ENCODE measurements at places on chromosomes 12 and 14.
A peak's percentile ranks its signal among the peaks of the same experiment; 100 is the strongest.

DNA sequence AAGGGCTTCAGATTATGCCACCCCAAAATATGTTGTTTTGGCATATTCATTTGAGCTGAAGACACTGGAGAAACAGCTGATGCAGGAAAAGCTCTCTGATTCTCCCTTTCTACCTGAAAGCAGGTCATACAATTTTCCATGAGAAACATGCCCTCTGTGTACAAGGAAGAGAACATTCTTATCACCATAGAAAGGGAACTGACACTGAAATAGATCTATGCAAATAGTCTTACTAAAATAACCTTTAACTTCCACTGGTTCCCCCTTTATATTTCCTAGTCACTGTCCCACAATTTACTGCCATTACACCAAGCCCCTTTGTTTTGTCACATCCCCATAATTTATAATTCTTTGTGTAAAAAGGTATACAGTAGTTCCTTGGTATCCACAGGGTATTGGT is 9.6 kb upstream of the PHC1 start:
- no peak for ATAC-seq

GRCh38 chr14:94680862-94681288 is 68.7 kb downstream of the SERPINA3 start:
- ATAC-seq, result no peak

DNA sequence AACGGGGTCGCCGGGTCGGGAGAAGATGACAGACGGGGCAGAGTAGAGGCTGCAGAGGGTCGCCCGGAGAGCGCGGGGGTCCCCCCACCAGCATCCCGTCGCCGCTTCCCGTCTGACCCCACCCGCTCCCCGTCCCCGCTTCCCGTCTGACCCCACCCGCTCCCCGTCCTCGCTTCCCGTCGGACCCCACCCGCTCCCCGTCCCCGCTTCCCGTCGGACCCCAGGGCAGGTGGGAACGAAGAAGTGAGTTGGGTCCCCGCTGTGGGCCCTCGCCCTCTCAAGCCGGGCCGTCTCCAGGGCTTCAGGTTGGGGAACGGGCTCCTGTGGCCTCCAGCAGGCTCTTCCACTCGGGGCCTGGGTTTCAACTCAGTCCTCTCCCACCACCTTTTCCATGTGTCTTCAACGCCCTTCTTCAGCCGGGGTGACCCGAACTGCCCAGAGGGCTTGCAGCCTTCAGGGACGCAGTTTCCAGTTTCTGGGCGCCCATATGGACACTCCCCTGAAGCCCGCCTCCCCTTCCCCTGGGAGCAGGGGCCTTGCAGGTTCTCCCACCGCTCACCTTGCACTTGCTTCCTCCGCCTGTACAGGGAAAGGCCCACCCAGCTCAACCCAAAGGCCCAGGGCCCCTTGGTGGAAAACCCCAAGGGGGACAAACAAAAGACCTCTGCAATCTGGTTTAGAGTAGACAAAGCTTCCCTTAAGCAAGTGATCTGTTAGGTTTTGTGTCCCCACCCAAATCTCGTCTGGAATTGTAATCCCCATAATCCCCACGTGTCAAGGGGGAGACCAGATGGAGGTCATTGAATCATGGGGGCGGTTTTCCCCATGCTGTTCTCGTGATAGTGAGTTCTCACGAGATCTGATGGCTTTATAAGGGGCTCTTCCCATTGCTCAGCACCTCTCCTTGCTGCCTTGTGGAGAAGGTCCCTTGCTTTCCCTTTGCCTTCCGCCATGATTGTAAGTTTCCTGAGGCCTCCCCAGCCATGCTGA is 66.5 kb downstream of the TNFAIP2 start:
- no peak for ATAC-seq

- ATAC-seq, result no peak
These were observed 1042.2 kb downstream of the BCL11B start for GRCh38 chr14:98229656-98230366.

DNA sequence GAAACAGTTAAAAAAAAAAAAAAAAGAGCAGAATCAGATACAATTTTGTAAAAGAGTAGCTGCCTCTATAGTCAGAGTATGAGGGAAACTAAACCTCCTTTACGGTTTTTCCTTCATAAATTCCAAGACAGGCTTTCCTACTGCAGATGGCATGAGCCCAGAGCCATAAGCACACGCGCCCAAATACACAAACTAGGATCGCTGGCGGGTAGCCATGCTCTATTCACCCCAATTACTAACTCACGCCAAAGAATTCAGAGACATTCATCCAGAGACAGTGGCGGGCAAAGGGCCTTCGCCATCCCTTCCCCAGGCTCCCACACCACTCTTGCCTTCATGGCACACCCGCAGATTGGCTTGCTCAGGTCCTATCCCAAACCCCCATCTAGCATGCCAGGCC is 48.2 kb downstream of the MOK start:
- no peak for ATAC-seq

DNA sequence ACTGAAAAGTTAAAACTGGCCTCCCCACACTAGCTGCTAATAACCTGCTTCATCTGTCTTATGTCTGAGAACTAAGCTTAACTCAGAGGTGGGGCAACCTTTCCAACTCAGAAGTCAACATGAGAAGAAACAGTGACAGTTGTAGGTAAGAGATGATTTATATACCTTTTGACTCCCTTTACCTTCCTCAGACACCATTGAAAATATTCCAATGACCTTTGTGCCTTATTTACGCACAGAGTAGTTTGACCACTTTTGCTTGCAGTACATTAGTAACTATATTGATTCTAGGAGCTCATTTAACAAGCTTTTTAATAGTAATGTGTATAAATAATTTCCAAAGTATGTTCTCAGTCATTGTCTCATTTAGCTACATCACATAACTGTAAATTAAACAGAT is 77.6 kb downstream of the ALX1 start:
- no peak for ATAC-seq

DNA sequence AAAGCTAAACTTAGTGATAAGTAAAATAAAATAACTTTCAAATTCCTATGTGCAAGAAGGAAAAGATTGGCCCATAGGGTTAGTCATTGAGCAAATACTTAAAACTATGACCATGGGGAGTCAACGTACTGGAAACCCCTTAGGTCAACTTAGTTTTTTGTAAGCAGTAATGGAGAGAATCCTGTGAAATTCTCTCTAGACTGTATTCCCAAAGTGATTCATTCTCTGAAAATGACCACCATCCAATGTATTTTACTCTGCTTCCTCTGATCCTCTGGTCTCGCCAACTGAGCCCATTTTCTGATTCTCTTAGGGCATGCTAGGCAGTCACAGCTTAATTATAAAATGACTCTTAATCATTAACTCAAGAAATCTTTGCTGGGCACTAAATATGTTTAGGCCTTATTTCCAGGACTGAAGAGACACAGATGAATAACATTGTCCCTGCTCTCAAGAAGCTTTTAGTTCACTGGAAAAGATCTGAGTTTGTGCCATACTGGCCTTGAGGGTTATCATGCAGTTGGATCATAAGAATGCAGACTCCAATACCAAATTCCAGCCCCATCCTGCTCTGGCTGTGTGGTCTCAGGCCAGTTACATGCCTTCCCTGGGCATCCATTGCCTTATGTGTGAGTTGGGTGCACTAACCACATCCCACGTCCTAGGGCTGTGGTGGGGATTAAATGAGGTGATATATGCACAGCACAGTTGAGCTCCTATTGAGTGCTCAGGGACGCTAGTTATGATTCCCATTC is 732.4 kb downstream of the AACS start:
- no peak for ATAC-seq

DNA sequence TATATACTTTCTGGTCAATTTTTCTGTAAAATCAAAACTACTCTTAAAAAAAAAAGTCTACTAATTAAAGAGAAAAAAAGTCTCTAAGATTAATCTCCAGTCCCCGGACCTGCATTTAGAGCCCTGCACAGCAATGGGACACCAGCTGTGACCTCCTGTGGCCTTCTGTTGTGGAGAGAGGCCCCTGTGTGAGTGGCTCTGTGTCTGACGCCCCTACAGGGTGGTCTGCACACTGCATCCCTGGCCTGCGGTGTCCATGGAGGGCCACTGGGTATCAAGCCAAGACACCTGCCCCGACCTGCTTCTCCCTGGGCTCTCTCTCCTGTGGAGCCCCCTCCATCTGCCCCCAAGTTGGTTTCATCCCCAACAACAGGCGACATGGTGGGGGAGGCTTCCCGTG is 248.0 kb upstream of the DIO3 start:
- no peak for ATAC-seq

DNA sequence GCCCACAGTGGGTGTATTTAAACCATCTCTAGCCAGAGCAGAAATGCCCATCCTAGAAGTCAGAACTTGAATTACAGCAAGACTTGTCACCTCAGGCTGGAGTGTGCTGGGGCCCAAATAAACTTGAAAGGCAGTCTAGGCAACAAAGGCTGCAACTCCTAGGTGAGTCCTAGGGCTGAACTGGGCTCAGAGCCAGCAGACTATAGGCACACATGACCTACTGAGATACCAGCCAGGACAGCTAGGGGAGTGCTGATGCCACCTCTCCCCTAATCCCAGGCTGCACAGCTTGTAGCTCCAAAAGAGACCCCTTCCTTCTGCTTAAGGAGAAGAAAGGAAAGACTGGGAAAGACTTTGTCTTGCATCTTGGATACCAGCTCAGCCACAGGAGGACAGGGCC is 106.0 kb downstream of the TXNDC16 start:
- ATAC-seq, result no peak

DNA sequence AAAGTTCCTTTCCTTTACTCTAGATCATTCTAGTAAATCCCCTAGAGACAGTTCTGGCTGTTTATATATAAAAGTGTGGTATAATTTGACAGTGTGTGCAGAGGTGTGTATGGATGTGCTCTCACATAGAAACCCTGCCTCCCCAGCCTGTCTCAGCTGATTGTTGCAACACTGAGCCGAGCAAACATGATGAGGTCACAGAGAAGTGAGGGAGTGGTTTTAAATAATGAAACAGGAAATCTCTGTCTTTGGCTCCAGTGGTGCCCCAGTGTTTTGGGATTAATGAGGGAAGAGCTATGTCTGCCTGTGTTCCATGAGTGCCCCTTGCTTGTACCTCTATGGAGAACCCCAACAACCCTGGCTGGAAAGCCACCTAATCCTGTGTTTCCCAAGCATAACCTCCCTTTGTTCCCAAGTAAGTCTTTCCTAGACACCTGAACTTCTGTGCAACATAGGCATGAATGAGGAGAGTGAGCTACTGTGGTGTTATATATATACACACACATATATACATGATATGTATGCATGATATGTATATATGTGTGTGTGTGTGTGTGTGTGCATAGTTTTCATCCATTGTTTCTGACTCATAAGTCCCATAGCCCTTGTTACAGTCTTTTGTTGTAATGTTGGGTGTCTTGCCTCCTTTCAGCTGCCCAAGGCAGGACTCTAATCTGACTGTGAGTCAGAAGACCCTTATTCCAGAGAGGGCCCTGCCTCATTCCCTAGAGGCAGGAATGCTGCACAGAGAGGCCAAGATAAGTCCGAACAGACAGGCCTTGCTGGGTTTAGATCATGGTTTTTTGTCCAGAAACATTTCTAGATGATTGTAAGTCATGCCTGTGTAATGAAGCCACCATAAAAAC is 18.0 kb downstream of the TRAF3 start:
- ATAC-seq, result peak; percentile 68

DNA sequence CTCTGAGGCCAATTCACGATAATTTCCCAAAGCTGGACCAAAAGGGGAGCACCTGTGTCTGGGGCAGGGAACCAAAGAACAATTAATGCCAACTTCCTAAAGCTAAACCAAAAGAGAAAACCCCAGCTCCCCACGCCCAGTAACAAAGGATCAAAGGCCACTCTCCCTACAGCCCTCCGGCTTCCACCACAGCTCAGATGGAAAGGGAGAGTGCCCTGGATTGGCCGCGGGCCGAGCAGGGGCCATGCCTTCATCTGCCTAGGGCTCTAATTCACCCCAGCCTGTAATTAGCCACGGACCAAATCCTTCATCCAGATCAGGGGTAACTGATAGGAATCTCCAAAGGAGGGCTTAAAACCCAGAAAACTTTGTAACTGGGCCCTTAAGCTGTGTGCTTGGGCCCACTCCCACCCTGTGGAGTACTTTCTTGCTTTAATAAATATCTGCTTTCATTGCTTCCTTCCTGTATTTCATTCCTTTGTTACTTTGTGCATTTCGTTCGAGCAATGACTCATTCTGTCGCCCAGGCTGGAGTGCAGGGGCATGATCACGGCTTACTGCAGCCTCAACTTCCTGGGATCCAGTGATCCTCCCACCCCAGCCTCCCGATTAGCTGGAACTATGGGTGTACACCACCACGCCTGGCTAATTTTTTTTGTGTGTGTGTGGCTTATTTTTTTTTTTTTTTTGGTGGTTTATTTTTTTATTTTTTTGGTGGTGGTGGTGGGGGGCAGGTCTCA is 65.5 kb upstream of the PPP4R3A start:
- no peak for ATAC-seq

GRCh38 chr12:113555226-113555625 is 83.6 kb upstream of the LHX5 start:
- no peak for ATAC-seq

GRCh38 chr12:54246011-54246641 is 33.8 kb downstream of the CBX5 start:
- no peak for ATAC-seq

DNA sequence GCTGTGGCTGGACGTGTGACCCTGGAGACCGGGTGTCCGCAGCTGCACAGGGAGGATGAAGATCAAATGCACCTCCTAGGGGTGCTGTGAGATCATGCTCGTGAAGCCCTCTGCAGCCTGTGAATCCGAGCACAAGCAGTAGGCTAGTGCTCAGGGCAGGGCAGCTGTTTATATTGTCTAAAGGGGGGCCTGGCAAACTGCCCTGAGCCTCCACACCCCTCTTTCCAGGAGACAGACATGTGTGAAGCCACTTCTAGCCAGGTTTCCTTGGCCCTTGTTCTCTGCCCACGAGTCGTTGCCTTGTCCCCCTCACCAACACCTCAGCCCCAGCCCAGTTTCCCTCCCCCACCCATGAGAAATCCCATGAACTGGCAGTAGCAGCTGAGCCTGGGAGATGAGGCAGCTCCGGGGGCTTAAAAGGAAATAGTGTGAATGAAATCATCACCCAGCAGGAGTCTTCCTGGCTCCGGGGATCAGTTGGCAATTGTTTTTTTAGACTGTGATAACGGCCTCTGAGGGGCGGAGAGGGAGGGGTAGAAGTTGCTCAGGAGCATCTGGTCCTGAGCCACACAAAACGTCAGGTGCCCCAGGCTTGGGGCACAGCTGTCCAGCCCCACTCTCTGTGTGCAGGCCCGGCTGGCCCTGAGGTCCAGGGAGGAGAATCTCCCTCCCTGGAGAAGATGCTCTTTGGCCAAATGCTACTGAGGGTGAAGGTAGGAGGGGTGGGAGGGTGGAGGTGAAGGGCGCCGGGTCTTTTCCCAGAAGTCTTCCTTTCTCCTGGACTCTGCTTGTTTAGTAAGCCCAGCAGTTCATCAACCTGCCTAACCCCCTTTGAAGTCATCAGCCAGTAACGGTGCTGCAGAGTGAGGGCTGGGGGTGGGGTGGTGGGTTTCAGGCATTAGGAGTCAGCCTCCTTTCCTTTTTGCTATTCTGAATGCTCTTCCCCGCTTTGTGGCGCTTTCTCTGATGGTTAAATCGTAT is 4.0 kb downstream of the FGF6 start:
- ATAC-seq, result no peak

DNA sequence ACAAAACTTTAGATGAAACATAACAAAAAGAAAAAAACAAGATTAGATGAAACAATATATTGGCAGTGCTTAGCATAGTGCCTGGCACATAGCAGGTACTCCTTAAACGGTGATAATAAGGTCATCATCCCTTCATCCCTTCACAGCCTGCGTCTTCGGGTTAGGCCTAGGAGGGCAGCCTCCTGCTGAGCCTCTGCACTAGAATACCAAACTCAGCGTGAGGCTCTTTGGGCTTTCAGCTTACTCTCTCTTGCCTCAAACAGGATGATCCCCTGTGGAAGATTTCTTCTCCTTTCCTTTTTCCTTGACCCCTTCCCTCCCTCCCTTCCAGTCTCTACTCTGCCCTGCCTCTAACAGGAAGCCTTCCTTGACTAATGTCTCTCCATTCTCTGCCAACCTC is 14.4 kb upstream of the FIGNL2 start:
- ATAC-seq, result no peak

GRCh38 chr12:26126340-26127284 is 1.8 kb upstream of the BHLHE41 start:
- peak; percentile 40 for ATAC-seq
